ENCODE measurements at places on chromosomes 5 and 9.

- no peak for DNase-seq
These were observed 535 bp upstream of the NFIB start for GRCh38 chr9:14314424-14314928.

- DNase-seq = no peak
These were observed 188.8 kb downstream of the CCDC192 start for GRCh38 chr5:127891942-127892341.

DNA sequence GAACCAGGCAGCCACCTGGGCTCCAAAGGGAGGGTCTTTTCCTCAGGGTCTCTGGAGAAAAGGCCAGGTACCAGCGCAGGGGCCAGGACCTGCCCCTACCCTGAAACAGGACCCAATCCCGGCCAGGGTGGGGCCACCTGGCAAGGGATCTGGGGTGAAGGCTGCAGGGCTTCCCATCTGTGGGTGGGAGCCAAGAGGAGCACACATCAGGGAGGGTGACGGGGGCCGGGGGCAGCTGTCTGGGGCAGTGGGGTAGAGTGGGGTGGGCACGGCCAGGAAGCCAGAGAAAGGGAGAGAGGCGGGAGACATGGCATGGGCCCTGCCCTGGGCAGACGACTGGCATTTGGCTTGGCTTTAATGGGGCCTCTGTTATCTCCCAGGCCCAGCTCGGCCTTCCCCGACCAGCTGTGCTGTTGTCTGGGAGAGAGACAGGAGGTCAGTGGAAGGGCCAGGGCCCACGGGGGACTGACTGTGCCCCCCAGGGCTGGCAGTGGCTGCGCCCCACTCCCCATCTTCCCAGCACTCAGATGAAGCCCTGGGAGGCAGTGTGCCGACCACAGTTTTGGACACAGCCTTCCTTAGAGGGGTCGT, 57.2 kb upstream of the RNF130 start:
- no peak for DNase-seq

DNA sequence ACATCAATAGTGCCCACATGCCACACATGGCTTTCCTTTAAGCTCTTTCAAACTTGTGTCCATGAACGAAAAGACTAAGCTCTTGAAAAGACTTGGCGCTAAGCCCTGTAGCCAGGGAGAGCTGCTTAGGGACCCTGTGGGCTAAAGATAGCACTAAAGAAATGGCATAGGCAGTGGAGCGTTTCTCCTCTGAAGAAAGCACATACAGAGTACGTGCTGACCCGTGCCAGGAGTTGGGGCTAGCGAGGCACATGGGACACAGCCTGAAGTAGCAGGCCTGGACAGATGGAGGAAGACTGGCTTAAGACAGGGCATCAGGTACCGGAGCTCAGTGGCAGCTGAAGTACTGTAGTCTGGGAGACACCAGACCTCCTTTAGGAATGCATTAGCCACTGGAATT, 39.7 kb downstream of the ADGRV1 start:
- DNase-seq = no peak

- DNase-seq = no peak
These were observed 84.8 kb upstream of the NEURL1B start for GRCh38 chr5:172556262-172556661.

- no peak for DNase-seq
These were observed 9.6 kb downstream of the SHB start for GRCh38 chr9:38059233-38059936.

DNA sequence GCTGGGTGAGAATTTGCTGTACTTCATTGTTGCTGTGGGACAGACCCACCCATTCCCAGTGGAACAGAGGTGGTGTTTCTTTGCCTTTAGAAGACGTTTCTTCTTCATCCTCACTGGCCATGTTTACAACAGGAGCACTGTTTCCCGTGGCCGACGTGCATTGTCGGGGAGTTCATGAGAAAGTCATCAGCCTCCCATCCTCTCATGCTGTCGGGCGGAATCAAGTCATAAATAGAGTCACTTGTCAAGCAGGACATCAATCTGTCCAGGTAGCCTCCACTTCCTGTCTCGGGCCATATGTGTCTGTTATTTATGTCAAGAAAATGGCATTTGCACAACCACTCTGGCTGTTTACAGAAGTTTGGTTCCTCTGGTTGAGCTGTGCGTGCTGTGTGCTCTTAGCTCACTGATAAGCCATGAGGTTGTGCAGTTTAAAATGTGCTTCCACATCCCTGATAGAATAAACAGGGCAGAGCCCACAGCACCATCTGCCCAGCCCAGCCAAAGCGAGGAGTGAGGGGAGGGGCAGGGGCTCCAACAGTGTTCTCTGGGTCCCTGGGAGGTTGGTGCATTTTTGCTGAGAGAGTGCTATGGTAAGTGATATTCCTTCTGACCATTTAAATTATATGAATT, 401.9 kb upstream of the IRX2 start:
- DNase-seq = no peak

DNA sequence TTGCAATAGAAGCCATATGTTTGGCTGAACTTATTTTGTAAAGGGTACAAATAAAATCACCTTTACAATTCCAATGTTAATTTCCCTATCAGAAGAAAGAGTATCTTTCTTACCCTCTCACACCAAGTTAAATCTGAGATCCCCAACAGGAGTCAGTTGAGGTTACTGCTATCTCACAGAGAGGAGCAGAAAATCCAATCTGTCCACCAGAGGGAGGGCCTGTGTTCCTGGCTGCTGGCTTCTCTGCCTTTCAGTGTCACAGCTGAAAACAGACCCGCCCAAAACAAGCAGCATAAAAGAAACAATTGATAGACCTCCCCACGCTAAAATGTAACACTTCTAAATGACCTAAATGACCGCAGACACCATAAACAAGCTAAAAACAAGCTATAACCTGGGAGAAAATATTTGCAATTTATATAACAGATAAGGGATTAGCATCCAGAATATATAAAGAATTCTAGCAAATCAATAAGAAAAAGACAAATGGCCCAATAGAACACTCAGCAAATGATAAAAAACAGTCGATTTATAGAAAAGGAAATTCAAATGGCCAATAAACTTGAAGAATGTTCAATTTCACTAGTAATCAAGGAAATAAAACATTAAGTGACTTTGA, 24.5 kb upstream of the MVB12B start:
- DNase-seq = peak; percentile 40
